ENCODE measurements at places on chromosomes 7 and 10.

DNA sequence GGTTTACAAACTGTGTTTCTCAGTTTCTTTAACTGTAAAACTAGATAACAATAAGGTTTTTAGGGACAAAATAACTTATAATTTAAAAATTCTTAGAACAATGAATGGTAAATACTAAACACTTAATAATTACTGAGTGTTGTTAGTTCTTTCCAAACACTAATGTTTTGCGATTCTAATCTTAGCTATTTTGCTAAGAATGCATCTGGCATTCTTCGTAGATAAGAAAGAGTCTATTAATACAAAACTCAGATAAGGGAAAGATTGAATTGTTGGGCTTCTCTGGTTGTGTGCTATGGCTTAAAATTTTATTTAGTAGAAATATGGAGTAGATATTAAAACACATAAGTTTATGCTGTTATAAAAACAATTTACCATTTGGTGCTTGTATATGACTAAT lies 45.4 kb downstream of the TMEM229A start:
- no peak for DNase-seq

DNA sequence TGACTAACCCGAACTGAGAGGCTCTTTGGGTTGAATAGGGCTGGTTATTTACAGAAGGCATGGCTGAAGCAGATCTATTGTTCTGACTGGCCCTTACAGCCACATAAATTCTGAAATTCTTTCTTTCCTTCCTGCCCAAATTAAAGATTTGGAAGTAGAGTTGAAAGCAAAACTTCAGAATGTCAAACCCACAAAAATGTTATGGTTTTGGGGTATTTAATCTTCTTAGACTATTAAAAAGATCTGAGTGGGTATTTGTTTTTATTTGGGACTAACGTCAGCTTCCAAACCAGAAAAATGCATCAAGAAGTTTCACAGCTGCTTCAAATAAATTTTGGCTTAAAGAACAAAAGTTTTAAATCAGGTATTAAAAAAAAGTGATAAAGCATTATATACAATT lies 124.5 kb downstream of the AHR start:
- no peak for DNase-seq

DNA sequence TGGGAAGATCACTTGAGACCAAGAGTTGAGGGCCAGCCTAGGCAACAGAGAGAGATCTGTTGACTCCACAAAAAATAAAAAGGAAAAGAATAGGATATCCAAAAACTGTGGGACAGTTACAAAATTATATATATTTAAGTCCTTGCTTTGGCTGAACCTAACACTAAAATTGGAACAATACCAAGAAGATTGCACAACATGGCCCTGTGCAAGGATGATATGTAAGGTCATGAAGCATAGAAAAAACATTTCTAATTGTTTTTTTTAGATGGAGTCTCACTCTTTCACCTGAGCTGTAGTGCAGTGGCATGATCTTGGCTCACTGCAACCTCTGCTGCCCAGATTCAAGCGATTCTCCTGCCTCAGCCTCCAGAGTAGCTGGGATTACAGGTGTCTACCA lies 139.0 kb downstream of the TPST1 start:
- no peak for DNase-seq

- peak; percentile 70 for DNase-seq
Measured at GRCh38 chr7:100674411-100675104, 1.0 kb downstream of the GNB2 start.

DNA sequence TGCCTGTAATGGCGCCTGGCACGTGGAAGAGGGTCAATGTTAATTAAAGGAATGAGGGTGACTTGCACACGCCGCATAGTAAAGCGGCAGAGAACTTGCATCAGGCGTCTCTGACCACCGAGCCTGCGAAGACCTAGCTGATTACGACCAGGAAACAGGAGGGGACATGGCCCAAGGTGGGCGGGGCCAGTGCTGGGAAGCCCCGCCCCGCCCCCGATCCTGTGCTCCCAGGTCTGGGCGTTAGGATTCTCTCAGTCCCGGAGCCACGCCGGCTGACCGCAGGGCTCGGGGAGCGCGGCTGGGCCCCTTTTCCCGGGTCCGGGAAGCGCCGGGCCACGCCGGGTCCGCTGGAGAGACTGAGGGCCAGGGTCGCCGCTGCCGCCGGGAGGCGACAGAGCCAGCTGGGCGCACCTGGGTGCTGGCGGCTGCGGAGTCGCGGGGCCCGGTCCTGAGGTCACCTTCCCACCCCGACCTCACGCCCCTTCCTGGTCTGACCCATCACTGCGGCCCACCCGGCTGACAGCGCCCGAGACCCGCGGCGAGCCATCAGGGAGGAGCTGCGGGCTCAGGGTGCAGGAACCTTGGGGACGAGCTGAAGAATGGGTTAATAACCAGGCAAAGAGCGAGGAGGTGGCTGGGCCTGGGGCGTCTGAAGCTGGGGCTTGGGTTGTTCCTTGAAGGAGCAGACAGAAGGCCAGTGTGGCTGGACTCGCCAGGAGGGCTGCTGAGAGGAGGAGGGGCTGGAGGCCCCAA lies 23.0 kb upstream of the GRID1 start:
- peak; percentile 87 for DNase-seq

DNA sequence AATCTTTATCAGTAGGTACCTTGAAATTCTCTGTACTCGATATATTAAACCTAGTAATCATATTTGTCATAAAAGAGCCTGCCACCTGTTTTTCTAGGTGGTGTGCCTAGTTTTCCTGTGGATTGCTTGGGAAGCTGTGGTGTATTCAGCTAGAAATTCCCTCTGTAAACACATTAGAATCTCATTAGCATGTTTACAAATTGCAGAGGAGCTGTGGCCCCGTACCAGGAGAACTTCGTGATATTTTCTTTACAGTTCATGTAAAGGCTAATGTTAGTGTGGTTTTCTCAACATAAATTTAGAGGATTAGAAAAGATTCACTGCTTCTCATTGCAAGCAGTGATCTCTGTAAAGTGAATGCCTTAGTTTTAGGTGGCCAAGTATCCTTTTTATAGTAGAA lies 144.7 kb downstream of the CCSER2 start:
- no peak for DNase-seq

DNA sequence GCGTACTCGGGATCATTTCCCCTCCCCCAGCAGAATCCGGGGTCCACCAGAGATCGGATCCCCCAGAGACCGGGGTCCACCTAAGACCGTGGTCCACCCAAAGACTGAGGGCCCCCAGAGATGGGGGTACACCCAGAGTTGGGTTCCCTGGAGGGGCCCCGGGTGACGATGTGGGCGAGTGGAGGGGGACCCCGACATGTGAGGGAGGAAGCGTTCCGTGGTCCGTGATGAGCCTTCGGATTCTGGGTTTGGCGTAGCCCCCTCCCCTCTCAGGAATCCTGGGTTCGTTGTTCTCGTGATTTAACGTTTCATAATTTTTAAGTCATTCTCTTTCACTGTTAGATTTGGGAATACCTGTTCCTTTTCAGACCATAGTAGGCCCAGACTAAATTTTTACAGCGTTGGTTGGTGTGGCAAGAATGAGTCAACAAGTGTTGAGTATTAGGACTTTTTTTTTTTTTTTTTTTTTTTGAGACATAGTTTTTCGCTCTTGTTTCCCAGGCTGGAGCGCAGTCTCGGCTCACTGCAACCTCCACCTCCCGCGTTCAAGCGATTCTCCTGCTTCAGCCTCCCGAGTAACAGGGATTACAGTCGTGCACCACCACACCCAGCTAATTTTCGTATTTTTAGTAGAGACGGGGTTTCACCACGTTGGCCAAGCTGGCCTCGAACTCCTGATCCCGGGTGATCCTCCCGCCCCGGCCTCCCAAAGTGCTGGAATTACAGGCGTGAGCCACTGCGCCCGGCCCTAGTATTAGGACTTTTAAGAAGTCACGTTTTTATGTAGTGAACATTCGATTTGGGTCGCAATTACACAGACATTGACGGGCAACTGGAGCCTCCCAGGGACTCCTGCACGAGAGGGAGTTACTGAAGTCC lies 672 bp downstream of the GTPBP4 start:
- no peak for DNase-seq

GRCh38 chr7:138338361-138338760 lies 121.7 kb upstream of the TRIM24 start:
- no peak for DNase-seq

- no peak for DNase-seq
Measured at GRCh38 chr10:71712572-71713134, 6.9 kb downstream of the C10orf105 start.

- DNase-seq: peak; percentile 64
Measured at GRCh38 chr7:27112955-27113949, 10.8 kb upstream of the HOXA2 start.

DNA sequence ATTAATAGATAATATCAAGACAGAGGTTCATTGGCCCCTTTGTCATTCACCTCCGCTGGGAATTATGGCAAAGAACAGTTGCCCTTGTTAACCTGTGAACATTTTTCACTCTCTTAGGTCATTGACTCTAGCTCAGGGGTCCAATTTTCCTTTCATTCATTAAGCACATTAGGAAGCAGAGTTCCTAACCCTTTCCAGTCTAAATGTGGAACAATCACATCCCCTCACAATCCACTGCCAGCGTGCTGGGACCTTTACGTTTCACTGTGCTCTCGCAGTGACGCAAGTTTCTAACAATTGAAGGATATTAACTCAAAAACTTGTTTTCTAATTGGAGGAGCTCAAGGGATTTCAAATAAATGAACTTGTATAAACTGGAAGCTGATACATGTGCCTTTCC lies 79.3 kb upstream of the MEOX2 start:
- DNase-seq: no peak

DNA sequence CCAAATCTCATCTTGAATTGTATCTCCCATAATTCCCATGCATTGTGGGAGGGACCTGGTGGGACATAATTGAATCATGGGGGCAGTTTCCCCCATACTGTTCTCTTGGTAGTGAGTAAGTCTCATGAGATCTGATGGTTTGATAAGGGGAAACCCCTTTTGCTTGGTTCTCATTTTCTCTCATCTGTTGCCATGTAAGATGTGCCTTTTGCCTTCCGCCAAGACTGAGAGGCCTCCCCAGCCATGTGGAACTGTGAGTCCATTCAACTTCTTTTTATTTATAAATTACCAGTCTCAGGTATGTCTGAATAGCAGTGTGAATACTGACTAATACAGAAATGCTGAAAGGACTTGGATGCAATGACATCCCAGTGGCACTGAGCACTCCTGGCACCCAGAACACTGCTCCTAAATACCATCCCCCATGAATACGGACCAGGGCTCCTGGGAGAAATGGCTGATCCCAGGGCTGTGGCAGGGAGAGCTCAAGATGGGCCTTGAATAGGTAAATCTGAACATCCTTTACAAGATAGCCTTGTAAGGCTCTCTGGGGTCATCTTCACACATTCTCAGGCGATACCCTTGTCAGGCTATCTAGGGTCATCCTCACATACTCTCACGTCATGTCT lies 19.4 kb downstream of the ZFAND2A start:
- DNase-seq: no peak
